ENCODE measurements at places on chromosomes 11 and 22. TPM values are rescaled to one million over a fixed set of nuclear protein-coding genes. Genes with fewer than 3 reads are reported as not detected.

Gene GVQW3
- total RNA-seq, result 0.68 TPM

Gene MIOX
- not detected for total RNA-seq

Gene MRGPRE
- total RNA-seq, result not detected

Gene JAML
- 7.6 TPM for total RNA-seq

Gene OR51B2
- total RNA-seq, result not detected

Gene TTC36
- 1.4 TPM for total RNA-seq

Gene SLC17A6
- total RNA-seq, result not detected

Gene TTC28
- 94.2 TPM for total RNA-seq

Gene KCNK4
- not detected for total RNA-seq

Gene PRRG4
- total RNA-seq, result 5.1 TPM

Gene HEPHL1
- not detected for total RNA-seq

Gene UCP2
- total RNA-seq, result 57.7 TPM

Gene NTM
- not detected for total RNA-seq

Gene ME3
- total RNA-seq, result 62.5 TPM

Gene TYR
- total RNA-seq, result not detected

Gene BIRC3
- 4.9 TPM for total RNA-seq

Gene MS4A14
- 1.5 TPM for total RNA-seq

Gene CADM1
- 1.4 TPM for total RNA-seq

Gene DDTL
- total RNA-seq, result 5.4 TPM

Gene SLC6A5
- not detected for total RNA-seq

Gene PLAAT4
- total RNA-seq, result 20.4 TPM

Gene CHRDL2
- 1.9 TPM for total RNA-seq

Gene IGSF9B
- total RNA-seq, result 77.2 TPM

Gene MMP12
- total RNA-seq, result not detected

Gene GRAMD1B
- 5.7 TPM for total RNA-seq
